ENCODE measurements at places on chromosomes 5 and 9. TPM values are rescaled to one million over a fixed set of nuclear protein-coding genes. Genes with fewer than 3 reads are reported as not detected.
A peak's percentile ranks its signal among the peaks of the same experiment; 100 is the strongest.

GRCh38 chr5:157994906-157995519, 136.1 kb upstream of the CLINT1 start:
- peak; percentile 46 for DNase-seq

GRCh38 chr5:34507933-34508332, 148.2 kb upstream of the RAI14 start:
- DNase-seq, result no peak

GRCh38 chr5:108101821-108102220, 280.1 kb downstream of the FBXL17 start:
- DNase-seq, result no peak

DNA sequence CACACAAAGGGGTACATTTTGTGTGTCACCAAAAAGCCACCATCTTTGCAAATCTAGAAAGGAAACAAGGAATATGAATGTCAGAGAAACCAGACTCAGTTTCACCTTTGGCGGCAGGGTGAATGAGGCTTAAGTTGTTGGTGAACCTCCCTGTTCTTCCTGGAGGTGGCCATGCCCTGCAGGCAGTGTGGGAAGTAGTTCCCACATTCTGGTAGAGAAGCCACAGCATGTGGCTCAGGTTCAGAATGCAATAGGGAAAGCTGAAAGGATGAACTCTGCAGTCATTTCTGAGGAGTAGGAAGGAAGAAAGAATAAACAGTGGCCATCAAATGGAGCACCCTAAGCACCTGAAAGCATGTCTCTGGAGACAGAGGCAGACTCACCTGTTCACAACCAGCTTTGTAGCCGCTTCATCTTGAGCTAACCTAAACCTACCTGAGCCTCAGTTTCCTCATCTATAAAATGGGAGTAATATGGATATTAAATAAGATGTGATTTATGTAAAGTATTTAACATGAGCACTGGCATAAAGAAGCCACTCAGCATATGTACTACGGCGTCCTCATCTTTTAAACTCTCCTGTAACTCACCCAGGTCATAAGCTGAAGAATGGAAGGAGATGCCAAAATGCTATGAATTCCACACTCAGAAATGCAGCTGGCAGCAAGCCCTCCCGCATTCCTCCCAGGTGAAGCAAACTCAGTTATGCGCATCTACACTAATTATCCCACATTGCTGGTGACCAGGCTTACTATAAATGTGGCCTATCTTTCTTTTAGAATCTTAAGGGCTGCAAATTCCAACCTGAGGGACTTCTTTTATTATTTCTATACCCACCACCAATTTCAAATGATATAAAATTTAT, 86.0 kb downstream of the ZNF608 start:
- no peak for DNase-seq

GRCh38 chr5:176359658-176360057, 1.9 kb downstream of the KIAA1191 start:
- no peak for DNase-seq

GRCh38 chr5:143892271-143892670, 80.3 kb downstream of the HMHB1 start:
- DNase-seq, result no peak

DNA sequence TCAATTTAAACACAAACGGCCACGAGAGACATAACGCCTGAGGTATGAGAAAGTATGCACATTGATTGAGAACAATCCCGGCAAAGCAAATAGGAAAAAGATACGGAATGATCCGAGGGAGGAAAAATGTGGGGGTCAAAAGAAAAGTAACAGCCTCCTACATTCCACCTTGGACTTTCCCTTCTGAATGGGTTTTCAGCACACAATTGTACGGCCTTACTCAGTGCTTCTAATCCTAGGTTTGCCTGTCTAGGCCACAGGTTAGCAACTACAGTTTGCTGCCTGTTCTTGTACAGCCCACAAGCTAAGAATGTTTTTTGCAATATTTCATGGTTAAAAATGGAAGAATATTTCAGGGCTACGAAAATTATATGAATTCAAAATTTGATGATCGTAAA, 46.2 kb upstream of the RNF20 start:
- no peak for DNase-seq

Gene SURF6
- total RNA-seq, result 30.1 TPM

DNA sequence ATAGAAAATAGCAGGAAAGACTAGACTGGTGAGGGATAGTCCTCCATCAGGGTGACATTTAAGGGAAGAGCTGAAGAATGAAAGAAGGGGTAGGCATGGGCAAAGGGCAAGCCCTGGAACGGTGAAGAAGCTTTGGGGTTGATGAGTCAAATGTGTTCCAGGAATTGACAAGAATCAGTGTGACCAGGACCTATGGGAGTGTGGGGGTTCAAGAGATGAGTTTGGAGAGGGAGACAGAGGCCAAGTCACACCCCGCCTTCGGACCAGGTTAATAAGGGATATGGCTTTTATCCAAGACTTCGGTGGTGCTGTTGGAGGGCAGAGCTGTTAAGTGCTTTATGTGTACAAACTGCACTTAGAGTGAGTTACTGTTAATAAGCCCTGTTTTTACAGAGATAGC, 920 bp downstream of the PMPCA start:
- no peak for DNase-seq

Gene GLRA1
- total RNA-seq, result not detected

- DNase-seq, result no peak
These were observed 45.9 kb upstream of the NRARP start for GRCh38 chr9:137347928-137348327.

GRCh38 chr5:170805666-170806065, 22.1 kb downstream of the GABRP start:
- no peak for DNase-seq

Gene IFNA21
- total RNA-seq, result not detected

DNA sequence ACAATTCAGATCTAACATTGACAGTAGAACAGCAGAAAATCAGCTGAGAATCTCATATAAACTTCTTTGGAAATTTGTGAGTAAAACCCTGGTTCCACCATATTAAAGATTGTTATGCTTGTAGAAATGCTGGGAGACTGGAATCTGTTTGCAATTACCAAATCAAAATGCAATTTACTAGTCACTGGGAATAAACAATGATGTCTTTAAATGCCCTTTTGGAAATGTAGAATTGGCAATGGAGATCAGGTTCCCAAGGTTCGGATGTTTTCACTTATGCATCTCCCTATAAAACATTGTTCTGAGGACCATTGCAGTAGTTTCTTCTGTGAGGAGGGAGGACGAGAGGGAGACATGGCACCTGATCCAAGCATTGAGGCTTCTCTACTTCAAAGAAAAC, 384.4 kb downstream of the TMEM167A start:
- DNase-seq, result no peak

- DNase-seq, result no peak
These were observed 93.3 kb downstream of the RAPGEF6 start for GRCh38 chr5:131541762-131542161.

- DNase-seq, result no peak
These were observed 69.6 kb upstream of the SPATA31E1 start for GRCh38 chr9:87813119-87813463.

GRCh38 chr5:32953694-32954093, 242.6 kb downstream of the NPR3 start:
- no peak for DNase-seq

GRCh38 chr5:64869419-64869818, 100.7 kb downstream of the CWC27 start:
- DNase-seq, result peak; percentile 12

GRCh38 chr5:93575461-93576414, 5.3 kb downstream of the NR2F1-AS1 start:
- DNase-seq, result no peak

GRCh38 chr5:130799015-130799414, 366.0 kb downstream of the HINT1 start:
- DNase-seq, result no peak

Gene MYORG
- total RNA-seq, result 8.5 TPM

DNA sequence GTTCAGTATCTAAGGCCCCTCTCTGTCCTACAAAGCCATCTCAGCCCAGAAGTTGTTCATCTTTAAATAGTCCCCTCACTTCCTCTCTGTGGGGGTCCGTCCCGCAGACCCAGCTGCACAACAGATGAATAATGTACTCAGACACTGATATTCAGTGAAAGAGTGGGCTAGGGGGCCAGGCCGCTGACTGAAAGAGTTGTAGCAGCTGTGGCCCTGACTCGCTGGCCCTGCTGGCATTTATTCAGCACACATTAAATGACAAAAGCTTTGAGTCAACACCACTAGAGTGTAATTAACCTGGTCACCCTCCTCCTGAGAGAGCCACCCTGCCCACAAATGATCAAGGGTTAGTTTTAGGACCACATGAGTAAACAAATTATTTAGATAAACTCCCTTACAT, 76.3 kb downstream of the MED10 start:
- no peak for DNase-seq

DNA sequence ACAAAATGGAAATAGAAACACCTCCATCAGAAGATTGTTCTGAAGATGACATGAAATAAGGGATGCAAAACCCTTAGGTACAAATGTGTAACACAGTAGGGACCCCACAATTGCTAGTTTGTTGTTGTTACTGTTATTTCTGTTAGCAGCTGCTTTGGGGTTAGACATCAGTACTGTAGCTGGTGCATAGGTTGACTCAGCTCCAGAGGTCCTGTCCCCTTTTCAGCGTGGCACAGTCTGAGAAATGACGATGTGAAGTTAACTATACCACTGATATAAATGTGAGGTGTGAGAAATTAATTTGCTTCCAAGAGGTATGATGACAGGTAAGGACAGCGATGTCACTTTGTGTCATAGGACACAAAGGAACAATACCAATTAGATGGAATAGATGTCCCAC, 384.6 kb upstream of the KLF4 start:
- DNase-seq, result no peak

DNA sequence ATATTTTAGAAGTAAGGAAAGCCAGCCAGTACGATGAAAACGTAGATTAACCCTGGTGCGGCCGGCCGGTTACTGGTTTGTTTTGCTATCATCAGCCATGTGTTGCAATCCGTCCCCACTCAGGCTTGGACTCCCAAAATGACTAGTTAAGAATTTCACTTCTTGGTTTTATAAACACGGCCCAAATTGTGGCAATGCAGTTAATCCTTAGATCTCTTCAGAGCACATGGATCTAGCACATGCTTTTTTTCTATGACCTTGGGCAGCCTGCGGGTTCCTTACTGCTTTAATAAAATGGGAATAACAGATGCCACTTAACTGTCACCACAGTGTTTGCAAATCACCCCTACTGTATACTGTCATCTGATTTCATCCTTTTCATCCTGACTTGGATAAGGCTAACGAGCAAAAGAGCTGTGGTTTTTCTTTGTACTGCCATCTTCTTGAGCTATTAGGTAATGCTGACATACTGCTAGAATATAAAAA, 1.5 kb downstream of the NDFIP1 start:
- DNase-seq, result no peak

Gene PLPP1
- 10.5 TPM for total RNA-seq

- no peak for DNase-seq
These were observed 503.6 kb downstream of the ELAVL2 start for GRCh38 chr9:23322392-23322791.

DNA sequence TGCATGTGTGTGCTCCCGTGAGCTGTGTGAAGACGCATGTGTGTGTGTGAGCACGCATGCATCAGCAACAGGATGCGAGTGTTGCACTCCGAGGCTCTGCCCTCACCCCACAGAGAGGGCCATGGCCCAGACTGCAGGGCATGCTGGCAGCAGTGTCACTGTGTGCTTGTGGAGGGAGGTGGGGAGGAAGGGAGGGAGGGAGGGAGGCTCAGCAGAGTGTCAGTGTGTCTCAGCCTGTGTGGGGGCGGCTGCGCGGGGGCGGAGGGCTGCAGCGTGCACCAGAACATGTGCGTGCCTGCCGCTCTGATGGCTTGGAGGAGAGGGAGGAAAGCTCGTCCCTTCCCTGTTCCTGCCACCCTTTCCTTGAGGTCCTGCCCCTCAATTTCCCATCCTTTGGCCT, 5.3 kb downstream of the CAMK2A start:
- DNase-seq, result no peak

GRCh38 chr5:169583101-169583423, 511 bp upstream of the SPDL1 start:
- DNase-seq, result no peak

Gene PAEP
- total RNA-seq, result not detected
